Activated naive CD4-positive, alpha-beta T cell treated with anti-CD3 and anti-CD28 coated beads, Interleukin-2, amount 50 U/mL, for 72 hours (primary cell): ENCODE measurements at places on chromosomes 7 and 10. TPM values are rescaled to one million over a fixed set of nuclear protein-coding genes. Genes with fewer than 3 reads are reported as not detected.

DNA sequence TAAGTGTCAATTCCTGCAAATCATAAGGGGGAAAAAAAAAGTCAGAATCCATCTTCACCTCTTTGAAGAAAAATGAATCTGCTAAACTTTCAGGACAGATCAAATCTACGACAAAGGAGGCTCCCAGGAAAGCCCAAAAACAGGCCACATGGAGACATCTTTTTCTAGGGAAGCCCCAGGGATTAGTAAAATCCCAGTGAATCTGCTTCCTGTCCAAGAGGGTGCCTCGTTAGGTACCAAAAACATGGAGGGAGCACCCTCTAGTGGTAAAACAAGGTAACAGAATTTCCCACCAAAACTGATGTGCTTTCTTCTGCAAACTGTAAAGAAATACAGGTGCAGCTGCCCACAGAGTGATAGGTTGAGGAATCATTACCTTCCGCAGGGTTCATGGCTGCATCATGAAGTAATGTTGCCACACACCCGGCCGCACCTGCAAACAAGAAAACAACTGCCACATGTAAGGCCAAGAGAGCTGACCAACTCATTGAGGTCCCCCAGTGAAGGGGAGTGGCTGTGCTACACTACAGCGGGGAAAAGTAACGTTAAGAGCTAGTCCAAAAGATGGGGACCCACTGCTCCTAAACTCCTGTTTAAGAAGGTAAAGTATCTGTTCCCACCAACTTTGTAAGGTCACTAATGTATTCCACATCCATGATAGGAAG is 7.9 kb downstream of the SLC25A28 start:
- peak; percentile 52 for DNase-seq

- no peak for DNase-seq
Observed at GRCh38 chr7:36644625-36645422, 79.5 kb downstream of the AOAH start.

DNA sequence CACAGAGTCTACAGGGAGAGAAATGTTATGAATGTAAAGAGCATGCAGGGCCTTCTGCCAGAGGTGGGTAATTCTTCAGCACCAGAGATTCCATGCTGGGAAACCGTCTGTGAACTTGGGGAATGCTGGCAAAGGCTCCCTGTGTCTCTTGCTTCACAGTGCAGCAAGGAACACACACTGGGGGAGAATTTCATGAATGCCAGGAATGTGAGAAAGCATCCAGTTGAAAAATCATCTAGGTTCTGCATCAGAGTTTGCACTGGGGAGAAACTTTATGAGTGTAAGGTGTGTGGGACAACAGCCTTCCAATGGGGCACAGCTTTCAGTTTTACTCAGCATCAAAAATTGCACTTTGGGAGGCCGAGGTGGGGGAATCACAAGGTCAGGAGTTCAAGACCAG is 224.3 kb upstream of the IGFBP3 start:
- no peak for DNase-seq

- no peak for DNase-seq
Observed at GRCh38 chr10:63200431-63200830, 67.3 kb downstream of the NRBF2 start.

GRCh38 chr10:35569111-35569707 is 35.9 kb upstream of the GJD4 start:
- no peak for DNase-seq

DNA sequence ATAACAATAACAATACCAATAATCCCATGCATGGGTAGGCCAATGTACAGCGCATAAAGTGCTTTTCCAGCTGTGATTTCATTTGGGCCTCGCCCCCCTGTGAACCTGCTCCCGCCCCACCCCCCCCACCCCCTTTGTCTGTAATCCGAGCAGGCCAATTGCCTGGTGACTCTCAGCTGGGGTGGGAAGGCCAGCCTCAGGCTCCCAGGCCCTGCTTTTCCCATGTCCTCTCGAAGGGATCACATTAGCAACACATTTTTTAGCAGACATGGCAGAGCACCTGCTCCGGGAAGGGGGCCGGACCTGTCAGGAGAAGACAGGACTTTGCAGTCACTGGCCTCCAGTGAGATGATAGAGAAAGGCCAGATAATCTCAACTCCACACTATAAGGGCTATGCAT is 439.3 kb downstream of the RPS24 start:
- no peak for DNase-seq

DNA sequence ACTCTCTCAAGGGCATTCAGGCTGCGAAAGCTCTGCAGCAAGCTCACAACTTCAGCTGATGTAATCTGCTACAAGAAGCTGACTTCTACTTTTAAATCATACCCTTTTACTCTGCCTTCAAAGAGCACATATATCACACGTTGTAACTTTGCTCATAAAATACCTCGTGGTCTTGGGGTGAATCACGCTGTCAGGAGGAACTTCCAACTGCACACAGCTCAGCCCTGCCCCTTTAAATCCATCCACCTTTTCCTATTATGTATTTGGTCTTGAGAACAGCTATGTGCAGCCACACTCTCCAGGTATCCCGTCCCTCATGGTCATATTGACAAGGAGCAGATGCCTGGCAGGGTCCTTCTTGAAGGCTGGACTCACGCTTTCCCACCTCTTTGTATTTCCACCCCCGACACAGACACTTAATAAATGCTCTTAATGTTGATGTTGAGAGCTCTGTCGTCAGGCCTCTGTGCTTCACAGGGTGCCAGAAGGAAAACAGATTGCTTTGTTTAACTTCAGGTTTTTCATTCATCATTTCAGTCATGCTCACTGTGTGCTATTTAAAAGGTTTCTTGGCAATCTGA is 47.6 kb downstream of the ICA1 start:
- DNase-seq: no peak

DNA sequence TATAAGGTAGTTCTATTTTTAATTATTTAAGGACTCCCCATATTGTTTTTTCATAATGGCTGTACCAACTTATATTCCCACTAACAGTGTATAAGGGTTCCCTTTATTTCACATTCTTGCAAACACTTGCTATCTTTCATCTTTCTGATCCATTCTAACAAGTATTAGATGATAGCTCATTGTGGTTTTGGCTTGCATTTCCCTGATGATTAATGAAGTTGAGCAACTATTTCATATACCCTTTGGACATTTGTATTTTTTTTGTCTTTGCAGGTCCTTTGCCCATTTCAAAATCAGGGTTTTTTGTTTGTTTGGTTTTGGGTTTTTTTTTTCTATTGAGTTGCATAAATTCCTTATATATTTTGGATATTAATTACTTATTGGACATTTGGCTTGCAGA is 107.2 kb downstream of the EPC1 start:
- no peak for DNase-seq

- DNase-seq: no peak
Observed at GRCh38 chr10:16919121-16919982, 102.1 kb upstream of the RSU1 start.

DNA sequence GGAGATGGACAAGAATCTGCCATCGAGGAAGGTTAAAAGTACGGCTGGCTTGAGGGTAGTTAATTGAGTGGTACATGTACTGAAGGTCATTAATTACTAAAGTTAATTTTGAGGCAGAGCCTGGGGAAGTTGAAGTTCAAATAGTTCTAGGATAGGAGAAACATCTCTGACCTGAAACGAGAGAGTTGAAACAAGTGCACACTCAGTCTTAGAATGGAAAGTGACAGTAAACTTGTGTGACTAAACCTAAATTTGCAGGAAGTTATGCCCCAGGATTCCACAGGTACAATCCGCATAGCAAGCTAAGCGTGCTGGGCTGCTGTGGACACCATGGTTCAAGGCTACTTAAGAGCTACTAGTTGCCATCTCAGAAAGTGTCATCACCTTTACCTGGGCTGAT is 209.9 kb downstream of the CHCHD3 start:
- DNase-seq: no peak

DNA sequence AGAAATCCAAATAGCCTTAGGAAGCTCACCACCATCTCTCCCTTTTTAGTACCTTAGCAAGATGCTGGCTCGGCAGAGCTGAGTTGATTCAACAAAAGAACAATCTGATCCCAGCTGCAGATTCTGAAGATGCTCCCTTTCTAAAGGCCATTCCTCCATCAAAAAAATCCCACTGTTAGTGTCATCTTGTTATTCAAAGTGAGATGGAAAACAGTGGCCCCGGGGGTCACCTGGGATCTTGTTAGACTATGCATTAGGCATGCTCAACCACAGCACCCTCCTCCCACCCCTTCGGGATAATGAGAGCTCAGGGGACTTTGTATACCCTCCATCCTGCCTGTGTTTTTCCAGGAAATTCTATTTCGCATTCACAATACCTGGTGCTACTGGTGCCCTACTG is 2.4 kb downstream of the NCAPG2 start:
- no peak for DNase-seq

GRCh38 chr10:15361131-15361530 is 10.0 kb downstream of the FAM171A1 start:
- DNase-seq: no peak

DNA sequence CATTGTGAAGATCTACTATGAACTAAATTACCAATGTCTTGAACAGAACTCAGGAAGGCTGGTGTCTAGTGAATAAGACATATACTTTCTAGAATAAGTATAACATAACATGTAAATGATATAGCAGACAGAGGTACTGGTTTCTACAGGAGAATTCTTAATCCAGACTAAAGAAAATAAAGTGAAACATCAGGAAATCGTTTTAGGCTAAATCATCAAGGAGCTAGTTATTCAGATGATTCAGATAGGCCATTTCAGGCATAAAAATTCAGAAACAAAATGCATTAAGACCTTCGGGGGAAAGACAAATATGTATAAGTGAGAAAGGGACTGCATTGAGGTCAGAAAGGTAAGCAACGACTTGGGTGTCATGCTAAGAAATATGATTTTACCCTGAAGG is 170.6 kb downstream of the LRRN3 start:
- DNase-seq: no peak

DNA sequence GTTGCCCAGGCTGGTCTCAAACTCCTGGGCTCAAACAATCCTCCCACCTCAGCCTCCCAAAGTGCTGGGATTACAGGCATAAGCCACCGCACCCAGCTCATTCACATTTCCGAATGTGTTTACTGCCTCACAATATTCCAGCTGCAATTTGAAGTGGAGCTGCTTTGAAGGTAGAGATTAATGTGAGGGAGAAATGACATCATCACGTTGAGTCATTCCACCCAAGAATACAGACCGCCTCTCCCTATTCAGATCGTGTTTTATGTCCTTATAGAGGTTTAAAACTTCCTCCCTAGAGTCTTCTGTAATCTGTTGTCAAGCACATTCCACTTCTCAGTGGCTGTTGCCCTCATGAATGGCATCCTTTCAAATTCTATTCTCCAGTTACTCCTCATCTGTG is 100.4 kb upstream of the PDGFA start:
- DNase-seq: no peak

NPTX2 gene
- total RNA-seq: not detected

DNA sequence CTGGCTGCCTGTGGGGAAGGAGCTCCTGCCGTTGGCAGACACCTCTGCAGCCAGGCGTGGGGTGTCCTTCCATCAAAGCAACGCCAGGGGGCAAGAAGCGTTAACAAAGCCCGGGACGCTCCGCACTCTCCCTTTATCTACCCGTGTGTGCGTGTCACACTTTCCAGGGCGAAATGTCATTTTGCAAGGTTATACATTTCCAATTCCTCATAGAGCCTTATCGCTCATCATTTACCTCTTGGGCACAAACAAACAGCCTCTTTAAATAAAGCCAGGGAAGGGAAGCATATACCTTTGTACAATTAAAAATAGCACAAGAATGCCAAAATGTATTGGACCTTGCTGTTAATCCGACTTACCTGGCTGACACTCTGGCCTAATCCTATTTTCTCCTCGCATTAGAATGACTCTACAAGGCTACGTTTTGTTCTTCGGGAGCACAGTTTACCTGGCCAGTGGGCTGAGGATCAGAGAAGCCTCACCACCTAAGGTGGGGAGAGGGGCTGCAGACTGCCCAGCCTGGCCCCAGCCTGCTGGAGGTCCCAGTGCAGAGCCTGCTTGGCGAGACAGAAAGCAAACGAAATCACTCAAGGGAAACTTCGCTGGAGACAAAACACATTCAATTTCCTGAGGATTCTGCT is 77.6 kb upstream of the EN2 start:
- peak; percentile 77 for DNase-seq

RGS10 gene
- 183 TPM for total RNA-seq

GRCh38 chr10:76491216-76491615 is 1059.8 kb downstream of the LRMDA start:
- no peak for DNase-seq

ATAD1 gene
- total RNA-seq: 35.0 TPM

- peak; percentile 64 for DNase-seq
Observed at GRCh38 chr7:76020031-76020714, 25.8 kb upstream of the TMEM120A start.

GRCh38 chr7:24907311-24907886 is 72.6 kb downstream of the OSBPL3 start:
- DNase-seq: peak; percentile 48
